ENCODE measurements at places on chromosomes 13 and 19.

- no peak for DNase-seq
These were observed 11.6 kb downstream of the NFILZ start for GRCh38 chr19:8641908-8642547.

DNA sequence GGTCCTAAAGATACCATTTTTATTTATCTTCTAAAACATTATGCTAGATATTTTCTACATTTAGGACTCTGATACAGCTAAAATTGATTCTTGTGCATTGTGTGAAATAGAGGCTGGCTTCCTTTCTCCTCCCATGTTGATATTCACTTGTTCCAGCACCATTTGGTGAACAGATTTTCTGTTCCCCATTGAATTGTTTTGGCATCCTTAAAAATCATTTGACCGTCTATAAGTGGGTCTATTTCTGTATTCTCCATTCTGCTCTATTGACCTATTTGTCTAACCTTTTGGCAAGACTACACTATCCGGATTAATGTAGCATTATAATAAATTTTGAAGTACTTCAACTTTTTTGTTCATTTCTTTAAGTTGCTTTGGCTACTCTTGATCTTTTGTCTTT lies 2689.2 kb downstream of the PCDH9 start:
- DNase-seq = no peak

GRCh38 chr13:51906581-51906980 lies 44.8 kb downstream of the CCDC70 start:
- DNase-seq = no peak

DNA sequence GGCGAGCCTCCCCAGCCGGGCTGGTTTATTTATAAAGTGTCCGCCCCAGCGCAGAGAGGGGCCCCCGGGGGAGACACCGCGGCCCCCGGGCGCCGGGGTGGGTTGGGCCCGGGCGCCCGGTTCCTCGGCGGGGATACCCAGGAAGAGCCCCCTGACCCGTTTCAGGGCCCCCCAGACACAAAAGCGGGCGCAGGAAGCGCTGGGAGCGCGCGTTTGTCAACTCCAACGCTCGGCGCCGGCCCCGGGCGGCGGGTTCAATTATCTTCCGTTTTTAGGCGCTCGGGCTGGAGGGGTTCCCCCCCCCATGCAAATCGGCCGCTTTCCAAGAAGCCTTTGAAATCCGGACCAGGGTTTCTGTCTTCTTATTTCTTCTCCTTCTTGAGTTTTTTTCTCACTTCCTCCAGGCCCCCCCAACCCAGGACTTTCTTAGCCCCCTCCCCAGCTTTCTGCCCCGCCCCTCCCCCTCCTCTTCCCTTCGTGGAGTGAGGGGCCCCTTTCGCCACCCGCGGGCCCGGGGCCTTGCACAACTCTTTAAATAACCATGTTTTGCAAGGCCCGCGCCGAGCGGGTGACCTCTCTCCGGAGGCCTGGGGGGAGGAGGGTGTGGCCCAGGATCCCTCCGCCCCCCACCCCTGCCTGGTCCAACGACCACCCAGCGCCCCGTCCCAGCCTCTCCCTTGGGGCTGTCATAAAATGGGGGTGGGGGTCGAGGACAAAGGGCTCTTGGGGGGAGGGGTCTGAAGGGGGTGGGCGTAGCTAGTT lies 935 bp downstream of the ARID3A start:
- no peak for DNase-seq

- DNase-seq = no peak
These were observed 6.7 kb upstream of the PAN3 start for GRCh38 chr13:28131646-28132045.

- no peak for DNase-seq
These were observed 39.7 kb downstream of the THSD1 start for GRCh38 chr13:52366291-52366690.

- no peak for DNase-seq
These were observed 20.0 kb downstream of the SLAIN1 start for GRCh38 chr13:77717508-77717907.

DNA sequence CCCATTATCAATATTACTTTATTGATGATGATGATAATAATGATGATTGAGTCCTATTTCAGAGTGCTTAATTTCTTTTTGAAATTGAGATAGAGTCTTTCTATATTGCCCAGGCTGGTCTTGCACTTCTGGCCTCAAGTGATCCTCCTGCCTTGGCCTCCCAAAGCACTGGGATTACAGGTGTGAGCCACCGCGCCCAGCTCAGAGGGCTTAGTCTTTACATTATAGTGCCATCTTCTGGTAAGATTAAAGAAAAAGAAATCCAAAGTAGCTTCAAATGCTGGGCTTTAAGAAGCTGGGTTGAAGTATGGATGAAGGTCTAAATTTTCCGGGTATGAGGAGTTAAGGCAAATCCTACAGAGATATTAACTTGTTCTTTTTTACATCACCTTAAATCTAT lies 3.4 kb upstream of the ZNF333 start:
- DNase-seq = peak; percentile 8

DNA sequence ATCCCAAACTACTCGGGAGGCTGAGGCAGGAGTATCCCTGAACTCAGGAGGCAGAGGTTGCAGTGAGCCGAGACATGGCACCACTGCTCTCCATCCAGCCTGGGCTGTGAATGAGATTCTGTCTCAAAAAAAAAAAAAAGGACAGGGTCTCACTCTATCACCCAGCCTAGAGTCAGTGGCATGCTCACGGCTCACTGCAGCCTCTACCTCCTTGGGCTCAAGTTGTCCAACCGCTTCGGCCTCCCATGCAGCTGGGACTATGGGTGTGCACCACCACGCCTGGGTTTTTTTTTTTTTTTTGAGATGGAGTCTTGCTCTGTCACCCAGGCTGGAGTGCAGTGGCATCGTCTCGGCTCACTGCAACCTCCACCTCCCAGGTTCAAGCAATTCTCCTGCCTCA lies 14.6 kb downstream of the MKNK2 start:
- no peak for DNase-seq

DNA sequence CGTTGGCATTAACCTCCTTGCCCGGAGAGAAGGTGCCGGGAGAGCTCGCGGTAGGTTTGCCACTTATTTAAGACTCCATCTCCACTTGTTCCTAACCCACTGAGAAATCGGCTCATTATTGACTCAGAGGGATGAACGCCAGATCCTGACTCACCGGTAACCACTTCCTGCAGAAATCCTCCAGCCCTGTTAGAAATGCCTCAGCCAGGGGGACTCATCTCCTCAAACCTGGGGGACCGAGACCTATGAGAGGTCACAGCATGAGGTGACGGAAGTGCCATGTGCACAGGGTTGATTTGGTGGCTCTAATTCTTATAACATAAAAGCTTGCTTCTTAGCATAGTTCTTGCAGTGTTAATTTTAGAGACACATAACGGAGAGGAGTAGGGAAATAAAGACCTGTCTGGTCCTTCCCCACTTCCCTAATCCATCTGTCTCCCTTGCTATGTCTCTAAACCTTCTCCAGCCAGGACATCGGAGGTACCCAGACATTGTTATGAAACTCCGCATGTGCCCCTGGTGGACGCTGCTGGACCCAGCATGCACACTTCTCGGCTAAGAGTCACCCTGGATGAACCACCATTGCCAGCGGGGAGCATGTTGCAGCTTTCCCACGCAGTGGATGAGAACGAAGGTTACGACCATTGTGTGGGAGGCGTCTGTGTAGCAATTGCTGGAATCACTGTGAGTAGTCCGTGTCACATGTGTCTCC lies 158.9 kb downstream of the EFNB2 start:
- peak; percentile 1 for DNase-seq

DNA sequence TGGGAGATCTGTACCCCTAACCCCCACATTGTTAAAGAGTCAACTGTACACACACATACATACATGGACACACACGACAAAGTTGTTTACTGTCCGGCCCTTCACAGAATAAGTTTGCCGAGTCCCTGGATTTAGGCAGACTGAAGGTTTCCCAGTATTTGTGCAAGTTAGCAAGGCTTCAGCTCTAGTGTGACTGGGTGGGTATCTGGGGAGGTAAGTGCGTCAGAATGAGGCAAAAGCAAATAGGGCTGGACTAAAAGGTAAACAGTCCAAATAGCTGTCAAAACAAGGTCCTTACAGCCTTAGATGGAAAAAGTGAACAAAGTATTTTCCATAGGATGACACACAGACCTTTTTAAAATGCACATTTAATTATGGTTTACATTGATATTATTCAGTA lies 228.4 kb upstream of the UFM1 start:
- no peak for DNase-seq

GRCh38 chr13:46181840-46182490 lies at the start of gene LCP1:
TSS of gene LCP1 (minus strand) at chr13:46182177. CDS start at chr13:46159662, 22,515 bp downstream.
- DNase-seq = peak; percentile 62

DNA sequence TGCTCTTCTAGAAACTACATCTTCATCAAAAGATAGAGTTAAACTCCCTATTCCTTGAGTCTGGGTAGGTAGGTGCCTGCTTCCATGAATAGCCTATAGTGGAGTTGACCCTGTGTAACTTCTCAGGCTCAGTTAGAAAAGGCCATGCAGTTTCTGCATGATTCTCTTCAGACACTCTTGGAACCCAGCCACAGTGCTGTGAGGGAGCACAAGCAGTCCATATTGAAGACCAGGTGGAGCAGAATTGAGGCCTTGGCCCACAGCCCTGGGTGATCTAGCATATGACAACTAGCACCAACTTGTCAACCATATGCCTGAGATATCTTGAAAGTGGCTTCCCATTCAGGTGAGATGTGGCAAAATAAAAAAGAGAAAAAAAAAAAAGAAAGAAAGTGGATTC lies 10.3 kb upstream of the PAN3 start:
- no peak for DNase-seq

- no peak for DNase-seq
These were observed 93.1 kb downstream of the KL start for GRCh38 chr13:33109271-33109697.

Data from stimulated activated CD4-positive, alpha-beta T cell treated with anti-CD3 and anti-CD28 coated beads, Interleukin-15, amount 100 ng/mL, for 48 hours (primary cell).